SK-N-SH treated with all-trans-retinoic acid at 6 μM for 48 hours (cell line): ENCODE measurements at places on chromosomes 12 and 14.

DNA sequence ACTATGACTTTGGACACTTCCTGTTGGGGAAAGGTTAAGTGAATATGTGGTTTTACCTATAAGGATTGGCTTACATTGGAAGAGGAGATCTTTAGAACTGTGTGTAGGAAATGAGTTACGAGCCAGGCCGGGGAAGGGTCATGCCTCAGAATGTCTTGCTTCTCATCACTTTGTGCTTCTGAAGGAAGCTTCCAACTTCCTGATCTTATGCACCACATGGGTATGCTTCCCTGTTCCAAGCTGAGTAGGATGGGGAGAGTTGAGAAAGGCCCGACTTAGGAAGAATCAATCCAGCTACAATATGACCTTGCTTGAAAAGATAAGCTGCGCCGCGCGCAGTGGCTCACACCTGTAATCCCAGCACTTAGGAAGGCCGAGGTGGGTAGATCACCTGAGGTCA, 59.9 kb downstream of the STXBP6 start:
- ATAC-seq, result no peak

GRCh38 chr12:21879312-21879711, 61.9 kb downstream of the ABCC9 start:
- ATAC-seq, result no peak

DNA sequence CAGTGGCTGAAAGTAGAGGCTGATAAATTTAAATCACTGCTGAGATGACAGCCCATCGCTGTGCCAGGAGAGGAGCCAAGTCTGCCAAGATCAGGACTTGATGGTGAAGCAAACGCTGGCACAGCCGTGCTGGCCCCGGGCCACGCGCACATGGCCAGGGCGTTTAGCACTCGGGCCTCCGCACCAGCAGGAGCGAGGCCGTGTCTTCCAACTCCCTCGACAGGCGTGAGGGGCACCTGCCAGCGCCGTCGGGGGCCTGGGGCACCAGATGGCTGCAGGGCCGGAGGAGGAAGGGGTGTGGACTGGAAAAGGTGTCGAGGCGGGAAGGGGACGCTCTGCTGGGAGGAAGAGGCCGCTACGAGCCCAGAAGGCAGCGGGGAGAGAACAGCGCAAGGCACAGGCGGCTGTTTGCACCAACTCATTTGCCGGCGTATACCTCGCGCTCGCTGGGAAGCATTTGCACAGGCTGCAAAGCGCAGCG, 29.5 kb downstream of the RIMBP2 start:
- no peak for ATAC-seq

GRCh38 chr12:26369588-26369987, 174.2 kb downstream of the SSPN start:
- ATAC-seq, result peak; percentile 99

DNA sequence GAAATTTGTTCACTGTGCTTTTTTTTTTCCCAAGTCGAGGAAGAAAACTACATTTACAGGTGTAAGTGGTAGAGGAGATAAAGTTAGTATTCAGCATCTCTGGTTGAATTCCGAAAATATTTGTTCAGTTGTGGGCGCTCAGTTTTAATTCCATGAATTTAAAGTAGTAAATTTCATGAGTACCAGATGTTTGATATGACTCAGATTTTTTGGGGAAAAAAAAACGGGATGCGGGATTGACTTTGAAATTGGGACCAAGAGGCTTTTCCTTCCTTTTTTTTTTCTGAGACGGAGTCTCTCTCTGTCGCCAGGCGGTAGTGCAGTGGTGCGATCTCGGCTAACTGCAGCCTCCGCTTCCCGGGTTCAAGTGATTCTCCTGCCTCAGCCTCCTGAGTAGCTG, 1.6 kb downstream of the TULP3 start:
- ATAC-seq, result no peak

GRCh38 chr12:15995801-15996200, 84.7 kb downstream of the DERA start:
- ATAC-seq, result no peak
